ENCODE measurements at places on chromosomes 7 and 10. TPM values are rescaled to one million over a fixed set of nuclear protein-coding genes. Genes with fewer than 3 reads are reported as not detected.

- no peak for DNase-seq
These were observed 14.9 kb downstream of the SFTPD start for GRCh38 chr10:79933961-79934360.

- no peak for DNase-seq
These were observed 409 bp downstream of the DNMBP start for GRCh38 chr10:100009283-100009792.

DNA sequence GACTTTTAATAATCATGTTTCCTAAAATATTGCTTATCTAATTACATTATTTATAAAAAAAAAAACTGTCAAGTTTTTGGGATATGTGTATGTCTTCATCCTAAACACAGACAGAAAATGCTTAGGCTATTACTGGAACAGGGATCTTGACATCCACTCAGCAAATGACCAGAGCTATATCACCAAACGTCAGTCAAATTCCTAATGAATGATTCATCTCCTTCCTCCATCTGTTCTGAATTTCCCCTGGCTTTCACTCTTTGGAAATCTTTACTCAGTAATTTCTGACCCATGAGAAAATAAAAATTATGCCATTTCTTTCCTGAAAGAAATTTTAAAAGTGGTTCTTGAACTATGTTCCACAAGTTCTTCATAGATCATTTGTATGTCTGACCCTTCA is 552.4 kb upstream of the KCND2 start:
- no peak for DNase-seq

SOSTDC1 gene
- total RNA-seq, result not detected

GRCh38 chr7:19932549-19933249 is 159.3 kb upstream of the TMEM196 start:
- DNase-seq, result no peak

OPN1SW gene
- not detected for total RNA-seq

GRCh38 chr10:100238429-100238828 is 9.0 kb upstream of the CHUK start:
- no peak for DNase-seq

GRCh38 chr7:128135159-128135514 is 103.9 kb upstream of the LRRC4 start:
- no peak for DNase-seq

DNA sequence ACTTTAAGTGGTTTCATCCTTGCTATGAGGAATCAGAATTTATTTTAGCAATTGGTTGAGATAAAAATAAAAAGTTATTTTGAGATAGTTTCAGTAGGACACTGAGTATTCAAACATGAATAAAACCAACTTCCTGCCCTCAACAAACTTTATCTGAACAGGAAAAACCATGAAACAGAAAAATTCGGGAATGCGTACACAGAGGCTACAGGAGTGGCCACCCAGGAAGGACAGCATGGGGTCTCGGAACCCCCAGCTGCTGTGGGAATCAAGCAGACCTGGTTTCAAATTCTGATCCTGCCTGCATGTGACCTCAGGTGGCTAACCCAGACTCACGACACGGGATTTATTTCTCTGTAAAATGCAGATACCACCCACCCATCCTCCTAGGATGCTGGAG is 49.0 kb upstream of the GRID1 start:
- no peak for DNase-seq

ENO4 gene
- 0.45 TPM for total RNA-seq

GRCh38 chr7:13793926-13794325 is 195.5 kb downstream of the ETV1 start:
- DNase-seq, result no peak

GOLGA7B gene
- 0.32 TPM for total RNA-seq

DNA sequence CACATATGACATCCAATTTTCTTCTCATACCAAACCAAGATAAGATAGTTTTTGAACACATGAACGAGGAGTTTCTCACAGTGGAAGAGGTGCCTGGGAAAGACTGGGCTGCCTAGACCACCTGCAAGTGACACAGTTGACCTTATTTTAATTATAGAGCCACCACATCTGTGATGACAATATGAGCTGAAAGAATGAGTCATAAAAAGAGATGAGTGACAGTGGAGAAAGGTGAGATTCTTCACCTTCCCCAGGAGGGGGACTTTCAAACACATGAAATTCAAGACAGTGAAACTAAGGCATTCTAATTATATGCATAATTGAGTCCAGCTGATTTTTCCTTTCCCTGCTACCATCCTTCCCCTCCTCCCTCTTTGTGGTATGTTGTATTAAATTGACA is 475.5 kb downstream of the NXPH1 start:
- DNase-seq, result no peak

PTCD1 gene
- 11.7 TPM for total RNA-seq

- DNase-seq, result no peak
These were observed 86.7 kb upstream of the ADRB1 start for GRCh38 chr10:113957013-113957412.

DNA sequence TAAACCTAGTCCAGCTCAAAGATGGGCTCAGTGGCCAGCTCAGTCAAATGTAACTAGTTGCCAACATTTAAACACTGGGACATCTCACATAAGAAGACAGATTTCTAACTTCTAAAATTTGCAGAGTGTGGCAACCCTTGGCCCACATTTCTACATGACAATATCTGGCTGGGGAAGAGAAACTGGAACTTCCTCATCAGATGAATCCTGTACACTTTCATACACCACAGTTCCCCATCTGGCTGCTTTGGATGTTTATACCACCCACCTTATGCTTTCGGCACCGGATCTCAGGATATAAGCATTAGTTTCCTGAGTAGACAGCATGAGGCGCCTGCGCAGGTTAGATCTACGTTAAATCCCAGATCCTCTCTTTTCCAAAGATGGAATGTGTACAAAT is 199.3 kb downstream of the PRKG1 start:
- no peak for DNase-seq

- no peak for DNase-seq
These were observed 286.9 kb downstream of the KCNMA1 start for GRCh38 chr10:77350711-77351119.

IMPDH1 gene
- total RNA-seq, result 146 TPM

- DNase-seq, result no peak
These were observed 325.6 kb upstream of the MAGI2 start for GRCh38 chr7:79778786-79779770.

DNA sequence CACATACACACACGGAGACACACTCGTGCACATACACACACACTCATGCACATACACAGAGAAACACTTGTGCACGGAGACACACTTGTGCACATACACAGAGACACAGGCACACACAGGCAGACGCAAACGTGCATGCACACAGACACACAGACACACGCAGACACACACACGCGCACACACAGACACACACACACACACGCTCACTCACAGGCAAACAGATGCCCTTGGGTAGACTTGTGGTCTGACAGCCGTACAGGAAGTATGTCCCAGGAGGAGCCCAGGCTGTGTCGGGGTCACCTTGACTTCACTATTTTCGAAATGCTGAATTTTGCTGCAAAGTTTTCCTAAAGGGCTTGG is 538.0 kb downstream of the DNAJB6 start:
- DNase-seq, result no peak

CLDN12 gene
- total RNA-seq, result 20.1 TPM

ADCY1 gene
- total RNA-seq, result 3.3 TPM

FBXL13 gene
- 0.55 TPM for total RNA-seq

DNA sequence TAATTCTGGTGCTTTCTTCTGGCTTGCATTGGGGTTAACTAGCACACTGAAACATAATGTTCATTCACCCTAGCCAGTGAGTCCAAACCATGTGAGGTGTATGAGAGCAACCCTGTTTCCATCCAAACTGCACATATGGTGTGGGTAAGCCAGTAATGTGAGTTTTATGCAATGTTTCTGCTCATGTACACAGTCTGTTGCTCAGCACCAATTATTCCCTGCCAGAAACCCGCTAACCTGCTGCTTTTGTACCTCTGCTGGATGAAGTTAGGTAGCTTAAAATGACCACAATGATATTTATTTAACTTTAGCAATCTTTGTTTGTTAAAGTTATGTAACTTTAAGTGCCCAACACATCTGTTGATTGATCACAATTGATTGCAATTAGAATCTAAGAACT is 93.7 kb upstream of the RPA3 start:
- no peak for DNase-seq

DNA sequence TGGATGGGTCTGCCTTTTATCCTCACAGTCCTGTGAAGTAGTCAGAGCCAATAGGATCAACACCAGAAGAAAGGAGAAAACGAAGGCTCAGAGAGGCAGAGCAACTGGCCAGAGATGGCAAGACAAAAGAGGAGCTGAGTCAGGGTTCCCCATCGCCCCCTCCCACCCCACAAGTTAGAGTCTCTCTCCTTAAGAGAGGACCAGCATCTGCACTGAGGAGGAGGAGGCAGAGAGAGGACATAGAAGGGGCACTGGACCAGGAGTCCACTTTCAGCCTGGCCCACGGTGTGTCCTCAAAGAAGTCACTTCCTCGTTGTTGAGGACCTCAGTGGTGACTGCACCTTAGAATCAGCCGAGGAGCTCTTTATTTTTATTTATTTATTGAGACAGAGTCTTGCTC is 11.6 kb downstream of the SPOCK2 start:
- DNase-seq, result no peak

DNA sequence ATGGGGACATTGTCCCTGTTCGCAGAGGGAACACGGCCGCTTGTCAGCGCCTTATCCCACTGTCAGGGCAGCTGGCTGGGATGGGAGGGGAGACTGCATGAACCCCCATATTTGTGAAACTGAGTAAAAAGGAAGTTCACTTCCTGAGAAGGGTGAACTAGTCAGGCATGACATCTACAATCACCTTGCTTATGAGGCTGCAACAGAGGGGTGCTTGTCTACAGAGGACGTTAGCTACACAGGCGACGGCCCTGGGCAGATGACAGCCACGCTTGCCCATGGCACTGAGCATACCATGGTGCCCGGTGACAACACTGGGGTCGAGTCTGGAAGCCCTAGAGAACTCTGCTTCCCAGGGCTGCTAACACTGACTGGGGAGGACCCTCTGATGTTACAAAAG is 46.0 kb upstream of the KDM7A start:
- no peak for DNase-seq

SPDYE1 gene
- total RNA-seq, result not detected

CCDC146 gene
- 11.4 TPM for total RNA-seq

NKX2-3 gene
- total RNA-seq, result 2.8 TPM

DNA sequence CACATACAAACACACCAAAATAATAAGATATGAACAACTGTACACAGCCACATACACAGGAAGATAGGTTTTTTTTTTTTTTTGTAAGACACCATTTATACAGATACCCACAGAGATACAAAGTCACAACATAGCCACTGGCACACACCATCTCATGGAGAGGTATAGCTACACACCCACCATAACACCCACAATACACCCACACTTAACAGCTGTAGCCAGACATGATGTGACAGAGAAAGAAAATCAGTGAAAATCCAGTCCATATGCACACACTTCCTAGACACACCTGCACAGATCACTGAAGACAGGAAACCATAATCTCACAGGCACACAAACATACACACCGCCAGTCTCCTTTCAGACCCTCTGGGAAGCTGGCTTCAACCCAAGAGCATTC is 62.4 kb upstream of the PAX2 start:
- DNase-seq, result no peak

- DNase-seq, result no peak
These were observed 34.3 kb downstream of the TET1 start for GRCh38 chr10:68594405-68594804.

DNA sequence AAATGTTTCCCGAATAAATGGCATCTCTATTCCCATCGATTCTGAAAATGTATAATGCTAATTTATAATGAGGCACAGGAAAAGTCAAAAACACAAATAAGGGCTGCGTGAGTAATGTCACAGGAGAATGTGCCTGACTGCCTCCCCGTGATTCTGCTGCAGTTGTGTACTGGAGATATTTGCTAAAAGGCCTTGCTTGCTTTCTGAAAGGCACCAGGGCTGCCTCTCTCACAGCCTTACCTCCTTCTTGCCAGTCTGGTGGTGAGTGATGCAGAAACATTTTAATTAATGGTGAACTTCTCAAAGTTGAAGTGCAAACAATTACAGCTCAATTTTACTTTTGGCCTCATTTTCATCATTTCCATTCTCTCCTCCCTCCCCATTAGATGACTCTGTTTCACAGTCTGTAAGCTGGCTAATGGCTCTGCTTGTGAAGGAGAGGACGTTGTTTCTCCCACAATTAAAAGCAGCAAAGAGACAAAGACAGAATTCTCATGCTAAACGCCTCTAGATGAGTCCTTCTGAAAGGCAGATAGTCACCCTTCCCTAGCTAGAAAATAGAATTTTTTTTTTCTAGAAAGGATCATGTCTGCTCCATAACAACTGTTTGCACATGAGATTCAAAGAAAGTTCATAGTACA is 377.6 kb downstream of the MDFIC start:
- DNase-seq, result no peak

DNA sequence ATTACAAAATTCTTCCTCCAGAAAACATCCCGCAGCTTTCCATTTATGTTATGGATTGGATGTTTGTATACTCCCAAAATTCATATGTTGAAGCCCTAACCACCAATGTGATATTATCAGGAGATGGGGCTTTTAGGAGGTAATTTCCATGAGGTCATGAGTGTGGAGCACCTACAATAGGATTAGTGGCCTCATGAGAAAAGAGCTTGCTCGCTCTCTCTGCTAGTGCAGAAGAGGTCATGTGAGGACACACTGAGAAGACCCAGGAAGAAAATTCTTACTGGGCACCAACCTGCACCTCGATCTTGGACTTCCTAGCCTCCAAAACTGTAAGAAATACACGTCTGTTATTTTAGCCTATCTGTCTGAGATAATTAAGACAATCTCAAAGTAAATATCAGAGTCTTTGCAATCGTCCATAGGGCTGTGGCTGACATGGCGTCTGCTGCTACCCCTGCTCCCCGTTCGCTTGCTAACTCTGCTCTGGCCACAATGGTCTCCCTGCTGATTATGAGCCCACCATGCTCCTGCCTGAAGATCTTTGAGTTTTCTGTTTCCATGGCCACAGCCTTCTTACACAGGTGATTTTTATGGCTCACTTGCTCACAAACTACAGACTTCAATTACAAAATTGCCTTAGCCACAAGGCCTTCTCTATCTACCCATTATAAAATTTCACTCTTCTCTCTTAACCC is 333.3 kb downstream of the CACNA2D1 start:
- DNase-seq, result no peak

- no peak for DNase-seq
These were observed 161.0 kb downstream of the SKIDA1 start for GRCh38 chr10:21364196-21365114.

GRCh38 chr10:26430641-26431163 is 7.4 kb upstream of the APBB1IP start:
- no peak for DNase-seq

CTAGE8 gene
- 0.71 TPM for total RNA-seq

DNA sequence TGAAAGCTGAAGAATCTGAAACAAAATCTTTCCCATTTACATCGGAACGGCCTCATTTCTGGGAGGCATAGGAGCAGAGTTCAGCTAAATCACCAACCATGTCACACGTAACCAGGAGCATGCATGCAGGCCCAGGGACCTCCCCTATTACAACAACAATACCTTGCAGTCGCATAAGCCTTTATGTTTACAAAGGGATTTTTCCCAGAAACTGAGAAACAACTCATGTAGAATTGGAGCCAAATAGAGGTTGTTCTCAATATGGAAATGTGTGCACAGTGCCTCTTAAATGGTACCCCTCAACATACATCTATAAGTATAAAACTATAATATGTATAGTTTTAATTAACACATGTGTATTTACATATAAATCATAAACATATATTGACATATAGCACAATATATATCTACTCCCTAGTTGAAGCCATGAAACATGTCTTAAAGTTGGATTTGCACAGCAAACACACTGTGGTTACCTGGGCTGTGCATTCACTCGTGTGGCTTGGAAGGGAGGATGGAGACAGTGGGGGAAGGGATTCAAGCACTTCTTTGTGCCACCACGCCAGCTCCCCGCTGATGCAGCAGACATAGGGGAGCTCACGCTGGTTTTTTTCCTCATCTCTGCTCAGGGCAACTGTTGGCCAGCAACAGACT is 35.0 kb upstream of the DGKI start:
- DNase-seq, result no peak

Data from mesenteric fat pad (tissue), 1 donor.